ENCODE measurements at places on chromosomes 1 and 21.

DNA sequence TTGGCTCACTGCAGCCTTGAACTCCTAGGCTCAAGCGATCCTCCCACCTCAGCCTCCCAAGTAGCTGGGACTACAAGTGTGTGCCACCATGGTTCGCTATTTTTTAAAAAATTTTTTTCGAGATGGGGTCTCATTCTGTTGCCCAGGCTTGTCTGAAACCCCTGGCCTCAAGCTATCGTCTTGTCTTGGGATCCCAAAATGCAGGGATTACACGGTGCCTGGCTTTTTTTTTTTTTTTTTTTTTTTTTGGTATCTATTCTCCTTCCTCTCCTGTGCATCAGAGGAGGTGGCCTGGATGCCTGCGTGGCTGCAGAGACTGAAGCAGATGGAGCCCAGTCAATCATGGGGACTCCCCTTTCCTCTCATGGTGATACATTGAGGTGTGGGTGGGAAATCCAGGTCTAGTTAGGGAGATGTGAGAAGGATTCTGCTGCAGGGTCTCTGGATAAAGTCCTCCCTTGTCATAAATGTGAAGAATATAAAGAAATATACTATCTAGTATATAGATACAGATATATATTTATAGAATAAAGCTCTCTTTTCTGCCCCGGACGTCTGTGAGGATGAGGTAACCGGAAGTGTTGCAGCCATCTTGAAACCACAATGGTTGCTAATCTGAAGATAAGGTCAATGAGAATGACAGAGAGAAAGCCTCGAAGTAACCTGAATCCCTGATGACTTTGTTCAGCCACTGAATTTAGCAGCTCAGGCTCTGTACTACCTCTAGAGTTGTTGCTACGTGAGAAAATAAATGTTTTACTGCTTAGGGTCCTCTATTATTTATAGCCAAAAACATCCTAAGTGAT lies 19.5 kb upstream of the RGSL1 start:
- DNase-seq = no peak

- DNase-seq = no peak
Observed at GRCh38 chr21:33029385-33029921, 3.7 kb downstream of the OLIG2 start.

DNA sequence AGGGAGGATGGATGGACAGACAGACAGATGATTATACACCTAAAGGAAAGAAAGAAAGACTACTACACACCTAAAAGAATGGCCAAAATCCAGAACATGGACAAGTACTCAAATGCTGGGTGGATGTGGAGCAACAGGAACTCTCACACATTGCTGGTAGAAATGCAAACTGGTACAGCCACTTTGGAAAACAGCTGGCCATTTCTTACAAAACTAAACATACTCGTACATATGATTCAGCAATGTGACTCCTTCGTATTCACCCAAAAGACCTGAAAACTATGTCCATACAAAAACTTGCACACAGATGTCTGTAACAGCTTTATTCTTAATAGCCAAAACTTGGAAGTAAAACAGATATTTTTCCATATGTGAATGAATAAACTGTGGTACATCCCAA lies 51.3 kb downstream of the PRPF38A start:
- DNase-seq = no peak

- DNase-seq = no peak
Observed at GRCh38 chr1:205270764-205271163, 43.0 kb downstream of the TMCC2 start.

GRCh38 chr1:181083842-181084605 lies 4.5 kb upstream of the IER5 start:
- DNase-seq = no peak

- DNase-seq = no peak
Observed at GRCh38 chr1:165907256-165907857, 79.9 kb downstream of the UCK2 start.

GRCh38 chr1:107415241-107415640 lies 274.4 kb downstream of the NTNG1 start:
- DNase-seq = no peak

GRCh38 chr1:42085596-42085995 lies 67.6 kb upstream of the GUCA2B start:
- no peak for DNase-seq

DNA sequence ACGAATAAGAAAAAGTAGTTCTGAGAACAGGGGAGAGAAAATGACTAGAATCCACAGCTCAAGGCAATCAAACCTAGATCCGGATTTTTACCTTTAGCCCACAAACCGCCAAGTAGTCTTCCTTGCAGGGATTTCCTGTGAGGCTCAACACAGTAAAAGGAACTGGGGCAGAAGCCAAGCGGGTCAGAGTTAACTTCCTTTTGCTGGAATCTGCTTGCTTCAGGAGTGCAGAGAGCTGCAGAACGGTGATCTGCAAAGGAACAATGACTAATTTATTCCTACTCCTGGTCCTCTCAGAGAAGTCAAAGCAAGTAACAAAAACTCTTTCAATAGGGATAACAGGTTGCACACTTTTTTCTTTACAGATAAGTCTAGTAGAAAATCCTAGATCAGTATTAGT lies 53.4 kb downstream of the UBR4 start:
- DNase-seq = no peak
